ENCODE measurements at places on chromosomes 6 and 20. TPM values are rescaled to one million over a fixed set of nuclear protein-coding genes. Genes with fewer than 3 reads are reported as not detected.

- no peak for DNase-seq
Observed at GRCh38 chr6:42315991-42316970, 98.6 kb upstream of the MRPS10 start.

The BPIFA1 gene
- total RNA-seq, result not detected

- no peak for DNase-seq
Observed at GRCh38 chr6:7108964-7109836, 1.4 kb downstream of the RREB1 start.

The METTL24 gene
- 6.6 TPM for total RNA-seq

DNA sequence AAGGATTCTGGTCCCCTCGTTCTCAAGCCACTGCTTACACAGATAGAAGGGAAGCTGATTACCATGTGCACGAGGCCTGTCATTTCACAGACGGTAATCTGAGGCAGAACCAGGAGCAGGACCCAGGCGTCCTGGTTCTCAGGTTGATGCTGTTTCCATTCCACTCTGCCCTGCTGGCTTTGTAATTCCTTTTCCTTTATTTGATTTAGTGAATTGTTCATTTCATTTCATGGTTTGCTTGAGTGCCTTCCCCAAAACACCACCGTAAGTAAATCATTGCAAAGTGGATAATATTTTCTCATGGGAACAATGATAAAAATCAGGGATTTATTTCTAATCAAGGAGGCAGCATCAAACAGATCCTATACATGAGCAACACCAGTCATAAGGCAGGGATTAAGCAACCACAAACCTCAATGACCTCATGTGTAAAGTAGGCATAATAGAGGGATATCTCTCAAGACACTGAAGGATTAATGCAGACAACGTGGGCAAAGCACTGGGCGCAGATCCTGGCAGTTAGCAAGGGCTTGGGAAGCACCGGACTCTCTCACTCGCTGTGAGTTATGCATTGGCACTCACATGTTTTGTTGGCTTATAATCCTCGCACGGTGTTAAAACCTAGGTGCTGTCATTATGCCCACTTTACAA lies 229.5 kb upstream of the FOXQ1 start:
- no peak for DNase-seq

The RAB32 gene
- 26.8 TPM for total RNA-seq

The FOXC1 gene
- 9.8 TPM for total RNA-seq

DNA sequence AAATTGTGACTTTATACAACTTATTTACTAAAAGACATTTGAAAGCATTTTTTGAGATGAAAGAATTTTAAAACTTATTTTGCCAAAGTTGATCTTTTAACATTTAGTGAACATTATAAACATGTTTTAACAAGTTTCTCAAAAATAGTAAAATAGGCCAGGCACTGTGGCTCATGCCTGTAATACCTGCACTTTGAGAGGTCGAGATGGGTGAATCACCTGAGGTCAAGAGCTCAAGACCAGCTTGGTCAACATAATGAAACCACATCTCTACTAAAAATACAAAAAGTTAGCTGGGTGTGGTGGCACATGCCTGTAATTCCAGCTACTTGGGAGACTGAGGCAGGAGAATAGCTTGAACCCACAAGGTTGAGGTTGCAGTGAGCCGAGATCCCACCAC lies 78.6 kb downstream of the CLVS2 start:
- no peak for DNase-seq
